GM23338 (cell line): ENCODE measurements at places on chromosomes 7 and 10. TPM values are rescaled to one million over a fixed set of nuclear protein-coding genes. Genes with fewer than 3 reads are reported as not detected.

TAS2R41 gene
- 1.2 and 2.9 TPM in 2 replicates for total RNA-seq

KDM7A gene
- total RNA-seq = 9.4 and 10.8 TPM in 2 replicates

TMEM176A gene
- total RNA-seq = not detected in 2 replicates

ARL5B gene
- 76.4 and 82.0 TPM in 2 replicates for total RNA-seq

AZGP1 gene
- total RNA-seq = 0.17 TPM in 1 of 2 replicates, not detected in the other

CD36 gene
- total RNA-seq = 1.7 and 1.8 TPM in 2 replicates

COPG2 gene
- 66.3 and 72.4 TPM in 2 replicates for total RNA-seq

PLEKHA1 gene
- total RNA-seq = 32.6 and 36.6 TPM in 2 replicates

ARL3 gene
- 8.5 and 9.4 TPM in 2 replicates for total RNA-seq

ELFN1 gene
- total RNA-seq = 3.5 and 5.0 TPM in 2 replicates

AKR1C2 gene
- 0.35 TPM in 1 of 2 replicates, not detected in the other for total RNA-seq

DNA sequence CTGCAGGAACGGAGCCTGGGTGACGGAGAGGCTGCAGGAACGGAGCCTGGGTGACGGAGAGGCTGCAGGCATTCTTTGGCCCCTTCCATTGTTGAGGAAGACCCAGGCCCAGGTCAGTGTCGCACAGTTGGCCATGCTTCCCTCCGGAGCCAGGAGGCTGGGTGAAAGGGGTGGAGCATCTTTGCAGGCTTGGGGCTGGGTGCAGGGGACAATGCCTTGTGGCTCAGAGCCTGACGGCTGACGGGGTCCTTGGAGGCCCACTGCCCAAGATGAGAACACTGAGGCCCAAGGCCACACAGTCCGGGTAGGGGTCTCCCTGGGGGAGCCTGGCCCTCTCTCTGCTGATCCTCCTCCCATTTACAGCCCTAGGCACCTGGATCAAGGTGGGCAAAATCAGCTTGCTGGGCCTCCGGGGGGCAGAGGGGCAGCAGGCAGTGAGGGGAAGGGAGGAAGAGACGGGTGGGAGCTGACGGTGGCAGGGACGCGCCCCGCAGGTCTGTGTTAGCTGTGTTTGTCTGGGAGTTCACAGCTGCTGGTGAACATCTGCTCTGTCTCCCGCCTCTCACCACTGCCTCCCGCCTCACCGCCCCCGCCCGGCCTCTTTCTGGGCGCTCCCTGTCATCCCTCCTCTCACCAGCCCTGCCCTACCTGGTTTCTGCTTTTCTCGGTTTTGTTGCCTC lies 30.6 kb upstream of the PCBD1 start:
- no peak for DNase-seq

DNA sequence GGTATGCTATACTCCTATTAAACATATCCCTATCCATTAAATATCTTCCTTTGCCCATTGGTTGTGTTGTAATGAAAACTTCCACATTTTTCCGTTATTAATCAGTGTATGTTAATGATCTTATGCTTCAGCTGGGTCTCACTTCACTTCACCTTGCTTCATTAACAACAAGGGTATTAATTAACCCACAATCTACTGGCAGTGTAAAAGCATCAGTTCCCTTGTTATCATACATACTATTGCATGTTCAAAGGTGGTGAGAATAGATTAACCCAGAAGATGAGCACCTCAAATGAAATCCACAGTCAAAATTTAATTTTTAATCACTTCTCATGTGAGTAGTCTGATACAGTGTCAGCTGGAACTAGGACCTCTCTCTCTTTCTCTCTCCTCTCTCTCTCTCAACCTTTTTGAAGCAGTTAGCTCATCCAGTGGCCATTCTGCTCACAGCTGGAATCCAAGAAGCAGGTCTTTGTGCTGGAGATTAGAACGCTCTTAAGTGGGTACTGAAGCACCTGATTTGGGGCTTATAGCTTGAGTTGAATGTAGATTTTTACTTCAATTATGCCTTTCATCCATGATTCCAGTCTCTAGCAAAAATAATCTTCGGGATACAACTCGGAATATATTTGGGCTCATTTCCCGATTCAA lies 172.3 kb downstream of the RAPGEF5 start:
- peak; percentile 68 for DNase-seq

DNA sequence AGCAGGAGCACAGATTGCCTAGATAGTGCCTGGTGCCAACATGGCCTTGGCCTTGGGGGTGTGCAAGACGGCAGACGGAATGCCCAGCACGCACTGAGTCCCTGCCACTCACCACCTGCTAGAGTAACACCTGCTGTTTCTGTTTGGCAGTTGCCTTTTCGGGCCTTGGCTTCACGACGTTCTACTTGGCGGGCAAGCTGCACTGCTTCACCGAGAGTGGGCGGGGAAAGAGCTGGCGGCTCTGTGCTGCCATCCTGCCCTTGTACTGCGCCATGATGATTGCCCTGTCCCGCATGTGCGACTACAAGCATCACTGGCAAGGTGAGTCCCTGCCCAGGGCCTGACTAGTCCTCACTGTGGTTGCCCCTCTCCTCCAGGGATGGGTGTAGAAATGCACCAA lies 118.0 kb downstream of the PLPP4 start:
- no peak for DNase-seq

DNA sequence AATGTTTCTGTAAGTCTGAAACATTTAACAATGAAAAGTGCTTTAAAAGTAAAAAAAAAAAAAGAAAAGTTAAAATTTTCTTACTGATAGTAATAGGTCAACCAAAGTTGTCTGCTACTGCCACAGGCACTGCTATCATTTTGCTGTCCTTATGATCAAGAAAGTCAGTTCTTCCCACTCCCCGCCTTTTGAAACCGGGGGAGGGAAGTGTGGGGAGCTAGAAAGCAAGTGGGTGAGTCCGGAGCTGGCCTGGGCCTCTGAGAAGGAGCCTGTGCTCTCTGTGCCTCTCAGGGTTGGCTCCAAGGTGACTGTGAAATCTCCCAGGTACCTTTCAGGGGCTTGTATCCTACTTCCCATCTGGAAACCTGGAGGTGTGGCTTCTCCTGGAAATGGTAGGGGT lies 7.3 kb downstream of the C7orf57 start:
- DNase-seq = peak; percentile 12

GRCh38 chr10:14340051-14340744 lies 9.5 kb upstream of the FRMD4A start:
- DNase-seq = no peak

GRCh38 chr10:113475381-113475807 lies 77.5 kb upstream of the HABP2 start:
- no peak for DNase-seq

DNA sequence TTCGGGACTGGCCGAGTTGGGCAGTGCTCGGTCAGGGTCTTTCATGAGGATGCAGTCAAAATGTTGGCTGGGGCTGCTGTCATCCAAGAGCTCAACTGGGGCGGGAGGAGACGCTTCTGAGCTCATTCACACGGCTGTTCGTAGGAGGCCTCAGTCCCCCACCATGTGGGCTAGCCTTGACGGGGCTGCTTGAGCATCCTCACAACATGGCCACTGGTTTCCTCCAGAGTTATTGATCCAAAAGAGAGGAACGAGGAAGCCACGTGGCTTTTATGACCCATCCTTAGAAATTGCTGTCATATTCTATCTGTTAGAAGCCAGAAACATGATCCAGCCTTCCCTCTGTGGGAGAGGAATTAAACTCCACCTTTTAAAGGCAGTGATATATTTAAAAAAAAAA lies 68.1 kb downstream of the GTF2IRD1 start:
- no peak for DNase-seq

DNA sequence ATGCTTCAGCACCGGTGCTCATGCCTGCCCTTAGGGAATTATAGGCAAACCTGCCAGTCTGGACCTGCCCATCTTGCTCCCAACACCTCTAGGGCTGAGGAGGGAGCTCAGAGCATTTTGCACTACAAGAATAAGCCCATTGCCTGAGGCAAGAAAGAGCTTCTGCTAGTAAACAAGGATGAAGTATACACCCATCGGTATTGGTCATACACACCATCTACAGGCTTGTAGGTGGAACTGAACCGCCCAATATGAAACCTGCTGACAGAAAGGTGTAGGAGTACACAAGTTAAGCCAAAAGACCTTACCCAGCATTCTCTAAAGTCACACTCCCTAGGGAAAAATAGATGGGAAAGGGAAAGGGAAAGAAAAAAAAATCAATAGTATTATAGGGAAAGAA lies 957.0 kb upstream of the LRRTM3 start:
- no peak for DNase-seq

- peak; percentile 68 for DNase-seq
Measured at GRCh38 chr10:79070606-79071395, 2.0 kb downstream of the ZMIZ1 start.

- no peak for DNase-seq
Measured at GRCh38 chr10:29689001-29689400, 54.2 kb upstream of the SVIL start.

DNA sequence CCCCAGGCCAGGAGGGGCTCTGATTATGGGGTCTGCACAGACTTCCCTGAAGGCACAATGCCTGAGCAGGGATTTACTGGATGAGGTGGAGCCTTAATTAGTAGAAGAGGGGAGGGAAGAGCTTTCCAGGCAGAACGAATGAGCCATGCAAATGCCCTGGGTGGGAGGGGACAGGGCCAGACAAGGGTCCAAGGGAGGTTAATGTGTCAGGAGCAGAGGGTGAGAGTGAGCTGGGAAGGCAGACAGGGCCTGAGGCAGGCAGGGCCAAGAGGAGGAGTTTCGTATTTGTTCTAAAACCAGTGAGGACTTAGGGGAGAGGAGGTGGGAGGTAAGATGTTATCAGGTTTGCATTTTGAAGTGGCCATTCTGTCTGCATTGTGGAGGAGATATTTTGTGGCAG lies 65.3 kb downstream of the NPY start:
- no peak for DNase-seq

- DNase-seq = no peak
Measured at GRCh38 chr10:119174109-119174508, 4.5 kb downstream of the PRDX3 start.

DNA sequence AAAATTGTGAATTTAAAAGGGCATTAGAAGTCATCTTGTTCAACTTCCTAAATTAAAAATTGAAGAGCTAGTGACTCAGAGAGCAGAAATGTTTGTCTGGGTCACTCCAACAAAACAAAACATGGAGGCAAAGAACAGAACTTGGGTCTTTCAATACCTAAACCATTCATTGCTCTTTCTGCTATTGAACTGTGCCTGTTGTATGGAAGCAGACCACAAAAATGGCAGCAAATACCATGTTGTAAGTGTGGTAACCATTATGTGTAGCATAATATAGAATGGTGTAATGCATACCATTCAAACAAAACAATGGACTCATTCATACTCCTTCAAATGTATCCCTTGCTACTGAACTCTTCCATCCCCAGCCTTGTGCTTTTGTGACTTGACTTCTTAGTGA lies 360.2 kb upstream of the NRG3 start:
- DNase-seq = no peak

DNA sequence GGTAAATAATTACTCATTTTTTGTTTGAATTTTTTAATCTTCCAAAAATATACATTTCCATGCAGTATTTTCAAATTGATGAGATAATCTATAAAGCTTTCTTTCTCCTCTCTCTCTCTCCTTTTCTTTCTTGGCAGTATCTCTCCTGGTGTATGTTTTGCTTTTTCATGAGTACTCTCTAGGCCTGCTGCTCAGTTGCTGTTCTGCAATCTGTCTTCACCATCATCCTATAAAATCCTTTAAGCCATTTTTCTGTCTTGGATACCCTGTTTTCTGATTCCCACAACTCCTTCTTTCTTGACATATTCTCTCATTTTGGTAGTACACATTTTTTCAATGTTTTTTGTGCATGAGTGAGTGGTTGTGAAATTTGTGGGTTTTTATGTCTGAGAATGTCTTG lies 1558.1 kb upstream of the LRRTM3 start:
- no peak for DNase-seq

DNA sequence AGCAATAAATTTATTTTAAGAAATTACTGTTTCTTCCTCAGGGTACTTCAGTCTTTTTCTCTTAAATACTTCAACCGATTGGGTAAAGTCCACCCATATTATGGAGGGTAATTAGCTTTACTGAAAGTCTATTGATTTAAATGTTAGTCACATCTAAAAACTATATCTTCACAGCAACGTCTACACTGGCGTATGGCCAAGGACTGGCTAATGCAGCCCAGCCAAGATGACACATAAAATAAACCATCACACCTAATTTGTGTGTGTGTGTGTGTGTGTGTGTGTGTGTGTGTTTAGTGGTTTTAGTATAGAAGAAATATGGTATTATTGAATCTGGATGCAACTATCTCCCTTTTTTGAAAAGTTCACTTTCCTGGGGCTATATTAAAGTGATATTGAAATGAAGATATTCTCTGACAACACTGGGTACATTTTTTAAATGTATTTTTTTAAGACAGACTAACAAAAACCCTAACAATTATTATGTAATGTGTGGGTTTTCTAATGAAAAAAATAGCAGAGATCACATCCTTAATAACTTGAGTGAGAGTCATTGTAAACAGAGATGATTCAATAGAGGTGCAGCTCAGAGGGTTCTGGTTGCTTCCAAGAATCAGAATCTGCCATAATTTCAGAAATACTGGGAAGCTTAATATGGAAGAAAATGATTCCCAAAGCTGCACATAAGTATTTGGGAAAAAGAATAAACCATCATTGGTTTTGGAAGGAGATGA lies 584.2 kb upstream of the MBL2 start:
- DNase-seq = no peak

DNA sequence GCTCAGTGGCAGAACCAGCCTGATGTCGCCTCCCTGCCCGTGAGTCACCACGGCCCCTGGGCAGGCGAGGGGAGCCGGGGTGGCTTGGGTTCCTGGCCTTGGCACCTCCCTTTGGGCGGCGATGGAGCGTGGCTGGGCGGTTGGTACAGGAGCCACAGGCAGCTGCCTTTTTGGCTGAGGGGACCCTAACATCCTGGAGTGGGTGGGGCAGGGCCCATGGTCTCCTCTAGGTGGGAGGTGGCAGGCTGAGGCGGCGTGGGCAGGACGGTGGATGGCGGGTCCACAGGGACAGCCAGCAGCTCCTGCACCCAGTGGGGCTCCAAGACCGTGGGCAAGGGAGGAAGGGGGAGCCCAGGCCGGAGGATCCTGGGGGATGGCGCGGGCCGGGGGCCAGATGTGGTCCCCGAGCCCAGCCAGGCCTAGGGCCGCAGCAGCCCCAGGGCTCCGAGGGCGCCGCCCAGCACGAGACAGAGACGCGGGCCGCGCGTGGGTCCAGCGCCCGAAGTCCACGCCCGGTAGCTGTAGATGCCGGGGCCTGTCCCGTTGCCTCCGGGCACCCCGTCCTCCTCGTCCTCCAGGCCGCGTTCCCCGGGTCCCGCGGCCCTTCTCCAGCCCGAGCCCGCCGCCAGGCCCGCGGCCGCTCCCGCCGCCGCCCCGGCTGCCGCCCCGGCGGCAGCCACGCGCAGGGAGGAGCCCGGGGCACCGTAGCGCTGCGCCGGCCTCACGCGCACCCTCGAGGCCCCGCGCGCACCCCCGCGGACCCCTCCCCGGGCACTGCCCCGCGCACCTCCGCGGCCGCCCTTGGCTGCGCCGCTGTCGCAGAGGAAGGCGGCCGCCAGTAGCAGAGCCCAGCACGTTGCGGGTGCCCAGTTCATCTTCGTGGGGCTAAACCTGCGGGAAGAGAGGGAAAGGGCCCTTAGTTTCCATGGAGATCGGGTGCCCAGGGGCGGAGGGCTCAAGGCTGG lies 1.3 kb downstream of the SPRN start:
- peak; percentile 31 for DNase-seq

DNA sequence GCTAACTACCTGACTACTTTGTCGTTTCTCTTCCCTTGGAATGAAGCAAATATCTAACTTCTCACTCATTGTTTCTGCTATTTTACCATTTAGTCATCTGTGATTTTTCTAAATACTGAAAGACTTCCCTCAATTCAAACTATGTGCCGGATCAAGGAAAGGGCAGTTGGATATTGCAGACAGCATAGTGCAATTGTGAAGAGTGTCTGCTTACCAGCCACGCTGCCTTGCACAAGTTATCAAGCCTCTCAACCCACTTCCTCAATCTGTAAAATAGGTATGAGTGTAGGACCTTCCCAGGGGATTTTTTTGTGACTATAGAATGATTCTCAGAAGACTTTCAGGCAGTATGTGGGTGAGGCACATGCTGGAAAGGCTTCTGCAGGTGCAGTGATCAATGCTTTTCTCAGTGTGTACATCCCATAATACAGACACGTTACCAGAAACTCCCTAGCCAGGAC lies 54.3 kb downstream of the EGFR start:
- DNase-seq = no peak
